DMS153 (cell line): ENCODE measurements at places on chromosomes 1 and 21.

DNA sequence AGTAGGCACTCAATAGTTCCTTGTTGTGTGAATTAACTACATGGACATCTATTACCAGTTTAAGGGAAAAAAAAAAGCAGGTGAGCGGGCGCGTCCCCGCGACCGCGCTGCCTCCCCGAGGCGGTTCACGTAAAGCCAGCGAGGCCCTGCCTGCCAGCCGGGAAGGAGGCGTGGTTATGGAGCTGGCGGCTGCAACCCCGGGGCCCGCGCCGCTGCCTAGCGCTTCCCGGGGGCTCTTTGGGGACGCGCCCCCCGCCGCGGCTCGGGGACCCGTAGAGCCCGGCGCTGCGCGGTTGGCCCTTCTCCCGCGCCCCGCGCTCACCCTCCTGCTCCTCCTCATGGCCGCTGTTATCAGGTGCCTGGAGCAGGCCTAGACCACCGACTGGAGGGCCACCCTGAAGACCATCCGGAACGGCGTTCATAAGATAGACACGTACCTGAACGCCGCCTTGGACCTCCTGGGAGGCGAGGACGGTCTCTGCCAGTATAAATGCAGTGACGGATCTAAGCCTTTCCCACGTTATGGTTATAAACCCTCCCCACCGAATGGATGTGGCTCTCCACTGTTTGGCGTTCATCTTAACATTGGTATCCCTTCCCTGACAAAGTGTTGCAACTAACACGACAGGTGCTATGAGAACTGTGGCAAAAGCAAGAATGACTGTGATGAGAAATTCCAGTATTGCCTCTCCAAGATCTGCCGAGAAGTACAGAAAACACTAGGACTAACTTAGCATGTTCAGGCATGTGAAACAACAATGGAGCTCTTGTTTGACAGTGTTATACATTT lies 2.6 kb upstream of the CC2D1B start:
- DNase-seq: peak; percentile 50

DNA sequence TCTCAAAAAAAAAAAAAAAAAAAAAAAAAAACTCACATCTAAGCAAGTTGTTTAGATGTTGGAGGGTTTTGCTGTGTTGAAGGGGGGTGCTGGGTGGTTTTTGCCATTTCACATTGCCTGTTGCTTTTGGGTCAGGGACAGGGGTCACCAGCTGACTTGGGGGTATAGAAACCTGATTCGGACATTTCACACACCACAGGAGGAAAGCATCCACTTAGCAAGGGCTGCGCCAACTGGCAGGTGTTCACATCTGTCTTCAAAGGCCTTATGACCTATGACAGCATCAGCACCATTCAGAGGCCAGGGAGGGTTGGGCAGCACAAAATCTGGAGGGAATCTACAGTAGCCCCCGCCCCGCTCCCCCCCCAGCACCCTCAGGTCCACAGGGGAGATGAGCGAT lies 45.2 kb downstream of the SYF2 start:
- no peak for DNase-seq

- DNase-seq: no peak
Observed at GRCh38 chr1:196381544-196381943, 226.7 kb downstream of the KCNT2 start.

DNA sequence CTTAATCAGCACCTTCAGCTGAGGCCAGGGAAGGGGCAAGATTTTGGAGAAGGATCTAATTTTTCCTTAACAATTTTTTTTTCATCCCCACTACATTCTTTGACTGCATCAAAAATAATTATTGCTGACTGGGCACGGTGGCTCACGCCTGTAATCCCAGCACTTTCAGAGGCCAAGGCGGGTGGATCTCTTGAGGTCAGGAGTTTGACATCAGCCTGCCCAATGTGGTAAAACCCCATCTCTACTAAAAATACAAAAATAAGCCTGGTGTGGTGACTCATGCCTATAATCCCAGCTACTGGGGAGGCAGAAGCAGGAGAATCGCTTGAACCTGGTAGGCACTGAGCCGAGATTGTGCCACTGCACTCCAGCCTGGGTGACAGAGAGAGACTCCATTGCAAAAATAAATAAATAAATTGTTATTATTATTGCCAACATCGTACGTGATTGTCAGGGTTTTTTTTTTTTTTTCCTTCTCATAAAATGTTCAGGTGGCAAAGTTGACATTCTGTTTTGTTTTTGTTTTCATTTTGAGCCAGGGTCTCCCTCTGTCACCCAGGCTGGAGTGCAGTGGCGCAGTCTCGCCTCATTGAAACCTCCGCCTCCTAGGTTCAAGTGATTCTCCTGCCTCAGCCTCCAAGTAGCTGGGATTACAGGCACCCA lies 37.3 kb upstream of the MORC3 start:
- DNase-seq: no peak

DNA sequence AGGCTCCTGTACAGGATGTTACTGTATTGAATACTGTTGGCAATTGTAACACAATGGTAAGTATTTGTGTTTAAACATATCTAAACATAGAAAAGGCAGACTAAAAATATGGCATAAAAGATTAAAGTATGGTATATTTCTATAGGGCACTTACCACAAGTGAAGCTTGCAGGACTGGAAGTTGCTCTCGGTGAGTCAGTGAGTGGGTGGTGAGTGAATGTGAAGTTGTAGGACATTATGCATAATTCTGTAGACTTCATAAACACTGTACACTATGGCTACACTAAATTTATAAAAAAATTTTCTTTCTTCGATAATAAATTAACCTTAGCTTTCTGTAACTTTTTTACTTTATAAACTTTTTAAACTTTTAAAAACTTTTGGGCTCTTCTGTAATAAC lies 13.7 kb upstream of the TRIM62 start:
- no peak for DNase-seq

GRCh38 chr1:191065346-191065745 lies 587.7 kb upstream of the BRINP3 start:
- DNase-seq: no peak
